ENCODE measurements at places on chromosomes 13 and 19.

DNA sequence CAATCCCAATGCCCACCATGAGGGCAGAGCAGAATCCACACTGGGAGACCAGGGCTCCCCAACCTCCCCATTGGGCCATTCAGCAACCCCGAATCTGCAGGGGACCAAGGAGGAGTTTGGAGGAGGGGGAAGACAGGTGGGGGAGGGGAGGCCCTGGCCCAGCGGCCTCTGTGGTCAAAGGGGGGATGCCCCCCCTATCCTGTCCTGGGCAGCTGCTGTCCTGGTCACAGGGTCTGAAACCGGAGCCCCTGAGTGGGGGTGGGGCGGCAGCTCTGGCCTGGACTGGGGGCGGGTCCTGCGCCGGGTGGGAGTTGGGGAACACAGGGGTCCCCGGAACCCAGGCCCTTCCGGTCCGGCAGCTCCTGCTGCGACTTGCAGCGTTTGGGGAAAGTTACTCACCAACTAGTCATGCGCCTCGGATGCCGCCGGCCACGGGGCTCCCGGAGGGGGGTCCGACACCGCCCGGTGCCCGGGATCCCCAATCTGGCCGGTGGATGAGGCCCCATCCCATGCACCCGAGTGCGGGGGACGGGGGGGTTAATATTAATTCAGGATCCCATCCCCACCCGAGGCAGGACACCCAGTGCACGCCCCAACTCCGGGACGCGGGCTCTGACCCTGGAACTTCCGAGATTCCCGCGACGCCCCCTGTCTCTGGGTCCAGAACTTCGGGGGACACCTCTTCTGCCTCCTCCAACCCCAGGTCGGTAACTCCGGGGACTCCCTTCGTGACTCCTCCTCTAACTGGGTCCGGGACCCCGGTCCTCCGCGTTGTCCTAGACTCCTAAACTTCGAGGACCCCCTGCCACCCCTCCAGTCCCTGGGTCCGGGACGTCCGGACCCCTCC, 872 bp downstream of the HOMER3 start:
- no peak for DNase-seq

- DNase-seq: no peak
Observed at GRCh38 chr13:29511980-29512379, 83.5 kb downstream of the SLC7A1 start.

DNA sequence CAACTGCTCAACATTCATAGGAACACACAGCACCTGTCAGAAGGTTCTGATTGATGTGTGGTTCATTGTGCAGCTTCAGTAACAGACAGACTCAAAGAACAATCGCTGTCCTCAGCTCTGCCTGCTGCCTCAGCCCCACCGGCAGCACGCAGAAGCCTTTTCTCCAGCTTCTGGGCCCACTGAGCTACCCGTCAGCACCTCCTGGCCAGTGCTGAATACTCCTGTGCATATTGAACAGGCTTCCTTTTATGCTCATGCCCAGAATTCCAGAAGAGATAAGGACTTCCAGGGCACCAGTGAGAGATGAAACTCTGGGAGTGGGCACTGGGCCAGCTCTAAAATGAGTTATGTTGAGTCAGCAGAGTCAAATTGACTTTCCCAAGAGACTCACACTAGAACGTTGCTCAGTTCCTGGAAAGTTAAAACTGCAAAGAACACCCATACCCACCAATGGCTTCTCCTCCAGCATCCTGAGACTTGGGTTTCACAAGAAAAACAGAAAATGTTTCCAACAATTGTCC, 119.3 kb downstream of the COL4A1 start:
- DNase-seq: no peak

- DNase-seq: no peak
Observed at GRCh38 chr13:58989556-58989955, 1174.2 kb downstream of the DIAPH3 start.

DNA sequence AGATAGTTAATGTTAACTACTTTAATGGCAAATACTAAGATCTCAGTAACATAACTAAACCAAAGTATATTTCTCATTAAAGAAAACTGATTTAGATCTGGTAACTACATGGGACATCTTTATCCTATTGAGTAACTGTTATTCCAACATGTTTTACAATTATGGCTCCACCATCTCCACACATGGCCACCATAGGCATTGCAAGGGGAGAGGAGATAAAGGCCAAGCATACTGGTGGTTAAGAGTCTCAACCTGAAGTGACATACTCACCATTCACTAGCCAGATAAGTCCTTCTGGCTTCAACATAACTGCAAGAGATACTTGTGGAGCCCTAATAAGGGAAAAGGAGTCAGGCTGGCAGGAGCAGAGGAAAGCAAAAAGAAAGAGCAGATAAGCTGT, 1586.4 kb upstream of the SPRY2 start:
- no peak for DNase-seq

GRCh38 chr13:95019886-95020285, 281.4 kb downstream of the ABCC4 start:
- DNase-seq: no peak

GRCh38 chr13:47671776-47672175, 329.3 kb downstream of the SUCLA2 start:
- no peak for DNase-seq

DNA sequence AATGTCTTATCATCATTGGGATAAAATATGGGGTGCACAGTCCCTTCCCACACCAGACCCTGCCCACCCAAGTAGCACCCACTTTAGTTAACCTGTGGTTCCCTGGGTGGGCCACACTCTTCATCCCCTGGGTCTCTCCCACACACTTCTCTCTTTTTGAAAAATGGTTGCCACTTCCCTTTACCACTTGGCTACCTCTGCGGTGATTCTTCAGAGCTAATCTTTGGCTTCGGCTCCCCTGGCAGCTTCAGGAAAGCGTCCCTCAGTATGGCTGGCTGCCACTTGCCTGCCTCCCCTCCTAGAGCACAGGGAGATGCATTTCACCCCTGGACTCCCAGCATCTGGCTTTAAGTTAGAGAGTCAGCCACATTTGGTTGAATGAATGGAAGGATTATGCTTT, 18.2 kb downstream of the CCNA1 start:
- DNase-seq: no peak

DNA sequence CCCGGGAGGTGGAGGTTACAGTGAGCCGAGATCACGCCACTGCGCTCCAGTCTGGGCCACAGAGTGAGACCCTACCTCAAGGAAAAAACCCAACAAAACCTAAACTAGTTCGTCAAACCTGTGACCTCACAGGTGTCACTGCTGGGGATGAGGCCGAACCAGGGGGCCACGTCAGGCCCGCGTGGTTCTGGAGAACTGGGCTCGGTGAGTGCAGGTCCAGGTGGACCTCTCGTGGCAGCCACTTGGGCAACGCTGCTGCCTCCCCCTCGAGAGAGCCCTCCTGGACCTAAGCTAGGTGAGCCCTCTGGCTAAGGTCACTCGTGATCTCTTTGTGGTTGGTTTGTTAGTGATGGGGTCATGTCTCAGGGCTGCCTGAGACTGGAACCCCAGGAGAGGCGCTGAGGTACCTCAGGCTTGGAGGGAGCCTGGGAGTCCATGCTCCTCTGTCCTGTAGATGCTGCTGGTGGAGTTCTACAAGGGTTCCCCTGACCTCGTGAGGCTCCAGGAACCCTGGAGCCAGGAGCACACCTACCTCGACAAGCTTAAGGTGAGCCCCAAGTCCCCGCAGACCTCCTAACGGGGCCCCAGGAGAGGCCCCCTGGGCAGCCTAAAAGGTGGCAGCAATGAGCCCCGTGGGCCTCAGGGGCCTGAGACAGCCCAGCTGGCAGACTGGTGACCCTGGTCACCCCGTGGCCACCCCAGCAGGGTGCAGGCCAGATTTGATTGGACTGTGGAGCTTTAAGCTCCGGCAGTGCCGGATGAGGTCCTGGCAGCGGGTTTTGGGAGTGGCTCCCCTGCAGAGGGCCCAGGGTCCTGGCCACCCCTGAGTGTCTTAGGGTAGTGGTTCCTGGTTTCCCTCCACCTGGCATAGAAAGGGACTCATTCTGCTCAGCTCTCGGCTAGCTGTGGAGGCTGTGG, 15.6 kb downstream of the MPND start:
- no peak for DNase-seq

DNA sequence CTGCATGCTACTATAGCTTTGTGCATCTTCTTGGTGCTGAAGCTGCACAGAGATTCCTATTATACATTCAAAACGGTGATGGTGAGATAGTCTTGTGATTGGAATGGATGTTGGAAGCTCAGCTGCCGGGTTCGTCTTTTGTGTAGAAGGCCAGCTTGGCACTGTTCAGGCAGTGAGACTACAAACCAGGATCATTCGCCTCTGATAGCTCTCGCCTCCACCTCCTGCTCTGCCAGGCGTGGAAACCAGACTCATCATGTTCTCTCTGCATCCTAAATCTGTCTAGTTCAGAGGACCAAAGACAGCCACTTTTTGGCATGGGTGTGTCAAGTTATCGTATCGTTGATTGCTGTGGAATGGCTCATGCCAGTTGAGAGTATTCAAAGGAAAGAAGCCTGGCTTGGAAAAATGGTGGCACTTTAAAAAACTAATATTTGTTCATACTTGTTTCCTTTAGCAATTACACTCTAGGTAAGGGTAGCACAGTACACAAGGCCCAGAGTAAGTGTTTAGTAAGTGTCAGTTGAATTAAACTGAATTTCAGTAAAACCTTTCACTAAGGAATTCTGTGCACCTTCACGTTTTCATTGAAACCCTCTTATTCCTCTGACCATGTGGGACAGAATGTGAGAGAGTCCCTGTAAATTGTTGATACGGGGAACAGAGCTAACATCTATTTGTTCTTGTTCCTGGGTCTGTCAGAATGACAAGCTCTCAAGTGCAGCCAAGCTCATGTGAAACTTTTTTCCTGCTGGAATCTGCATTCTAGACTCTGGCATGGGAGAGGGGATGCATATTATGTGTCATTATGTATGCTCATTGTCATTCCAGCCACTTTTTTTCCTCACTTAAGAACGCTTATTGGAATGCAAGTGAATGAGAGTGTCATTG, 69.8 kb downstream of the DPY19L3 start:
- DNase-seq: no peak

GRCh38 chr13:28955264-28955966, 135.3 kb downstream of the MTUS2 start:
- no peak for DNase-seq

DNA sequence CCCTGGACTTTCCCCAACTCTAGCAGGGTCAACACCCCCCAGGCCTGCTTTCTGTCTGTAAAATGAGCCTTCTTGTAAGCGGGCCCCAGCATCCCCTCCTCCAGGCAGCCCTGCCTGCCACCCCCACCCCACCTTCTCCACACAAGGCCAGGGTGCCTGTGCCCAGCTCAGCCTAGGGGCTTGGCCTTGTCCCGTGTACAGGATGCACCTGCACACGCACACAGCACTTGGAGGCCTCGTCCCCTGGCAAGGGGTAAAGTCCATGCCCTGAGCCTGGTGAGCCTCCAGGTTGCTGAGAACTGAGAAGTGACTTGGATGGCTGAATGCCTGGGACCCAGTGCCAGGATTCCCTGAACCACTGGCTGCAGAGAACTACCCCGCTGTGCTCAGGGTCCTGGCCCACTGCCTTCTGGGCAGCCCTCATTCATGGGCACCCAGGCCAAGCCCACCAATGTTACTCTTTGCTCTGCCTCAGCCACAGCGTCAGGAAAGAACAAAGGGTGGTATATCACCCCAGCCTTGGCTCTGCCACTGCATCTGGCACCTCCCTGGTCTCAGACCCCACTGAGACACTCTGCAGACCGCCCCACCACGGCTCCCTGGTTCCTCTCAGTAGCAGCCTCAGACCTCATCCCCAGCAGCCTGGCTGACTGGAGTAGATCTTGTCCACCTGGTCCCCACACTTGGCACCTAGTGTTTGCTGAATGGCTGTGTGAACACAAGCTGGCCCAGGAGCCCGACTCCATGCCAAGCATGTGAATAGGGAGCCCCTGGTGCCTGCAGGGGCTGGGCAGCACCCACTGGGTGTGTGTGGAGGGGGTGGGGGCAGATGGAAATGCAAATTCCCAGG, 1.8 kb upstream of the TM6SF2 start:
- DNase-seq: no peak

GRCh38 chr13:79867254-79867653, 386.3 kb downstream of the NDFIP2 start:
- no peak for DNase-seq

DNA sequence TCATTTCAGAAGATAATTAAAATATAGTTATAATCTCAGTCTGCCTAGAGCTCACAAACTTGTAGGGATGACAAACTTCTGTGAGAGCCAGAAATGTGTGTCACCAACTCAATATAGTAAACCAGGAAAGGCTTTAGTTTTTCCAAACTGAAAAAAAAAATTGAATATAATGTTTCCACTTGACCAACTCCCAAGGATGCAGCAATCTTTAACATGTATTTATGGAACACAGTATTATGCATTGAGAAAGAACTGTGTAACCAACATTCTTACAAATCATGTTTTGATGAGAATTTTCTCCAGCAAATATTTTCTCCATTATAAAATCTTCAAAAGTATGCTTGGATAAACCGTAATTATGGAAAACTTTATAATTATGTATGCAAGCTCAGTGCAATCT, 50.1 kb upstream of the KLF12 start:
- no peak for DNase-seq

DNA sequence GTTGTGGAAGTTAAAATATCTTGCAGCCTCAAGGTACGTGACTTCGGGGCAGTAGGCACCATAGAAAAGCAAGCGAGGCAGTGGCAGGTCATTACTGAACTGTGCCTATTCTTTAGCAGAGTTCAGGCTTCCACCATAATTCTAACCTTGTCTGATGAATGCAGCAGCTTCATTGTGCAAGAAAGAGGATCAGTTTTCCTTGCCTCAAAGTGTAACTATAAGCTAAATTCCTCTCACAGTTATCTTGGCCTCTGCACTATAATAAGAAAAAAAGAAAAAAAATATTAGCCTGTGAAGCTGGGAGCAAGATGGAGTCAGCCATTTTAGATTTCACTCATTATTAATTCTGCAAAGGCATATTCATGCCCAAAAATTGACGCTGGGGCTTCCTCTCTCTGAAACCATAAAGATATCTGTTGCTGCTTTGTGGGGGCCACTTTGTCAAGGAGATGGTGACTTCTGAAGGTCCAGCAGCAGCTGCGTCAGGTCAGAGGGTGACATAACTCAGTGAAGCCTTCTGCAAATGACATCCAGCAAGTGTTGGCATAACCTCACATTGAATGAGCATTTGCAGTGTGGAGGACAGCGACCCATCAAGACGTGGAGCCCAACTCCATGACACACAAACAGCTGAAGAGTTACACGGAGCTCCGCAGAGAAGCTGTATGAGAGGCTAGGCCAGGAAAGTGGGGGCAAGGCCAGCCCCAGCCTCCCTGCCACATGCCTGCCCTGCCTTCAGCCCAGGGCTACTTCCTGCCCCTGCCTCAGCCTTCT, 23.1 kb upstream of the SACS start:
- DNase-seq: no peak

All from CD4-positive, alpha-beta T cell treated with Interleukin-17A for 1 hour (primary cell).